ENCODE measurements at places on chromosomes 12 and 14.

GRCh38 chr12:38689704-38690103, 215.7 kb downstream of the CPNE8 start:
- no peak for DNase-seq

- no peak for DNase-seq
Measured at GRCh38 chr14:52018252-52018651, 28.9 kb downstream of the RTRAF start.

DNA sequence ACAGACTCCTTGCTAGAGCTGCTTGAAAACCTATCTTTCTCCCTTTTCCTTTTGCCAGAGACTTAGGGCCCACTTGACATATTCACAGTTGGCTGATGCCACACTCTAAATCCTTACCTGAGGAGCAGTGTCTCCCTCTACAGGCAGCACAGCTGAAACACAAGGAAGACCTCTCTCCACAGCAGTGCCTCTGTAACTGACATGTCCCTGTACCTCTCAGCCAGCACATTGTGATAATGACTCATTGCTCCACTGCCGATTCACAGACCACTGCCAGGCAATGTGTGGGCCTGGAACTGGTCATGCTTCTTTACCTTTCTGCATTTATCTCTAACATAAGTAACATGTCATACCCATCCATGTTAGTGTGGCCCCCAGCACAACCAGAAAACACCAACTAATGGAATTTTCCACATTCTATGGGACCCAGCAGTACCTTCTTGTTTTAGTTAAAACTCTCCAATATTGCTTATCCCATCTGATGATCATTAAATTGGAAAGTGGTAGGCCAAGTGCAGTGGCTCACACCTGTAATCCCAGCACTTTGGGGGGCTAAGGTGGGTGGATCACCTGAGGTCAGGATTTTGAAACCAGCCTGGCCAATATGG, 56.5 kb downstream of the GTF2A1 start:
- DNase-seq: peak; percentile 84

- no peak for DNase-seq
Measured at GRCh38 chr14:54488318-54488645, 498 bp downstream of the GMFB start.

DNA sequence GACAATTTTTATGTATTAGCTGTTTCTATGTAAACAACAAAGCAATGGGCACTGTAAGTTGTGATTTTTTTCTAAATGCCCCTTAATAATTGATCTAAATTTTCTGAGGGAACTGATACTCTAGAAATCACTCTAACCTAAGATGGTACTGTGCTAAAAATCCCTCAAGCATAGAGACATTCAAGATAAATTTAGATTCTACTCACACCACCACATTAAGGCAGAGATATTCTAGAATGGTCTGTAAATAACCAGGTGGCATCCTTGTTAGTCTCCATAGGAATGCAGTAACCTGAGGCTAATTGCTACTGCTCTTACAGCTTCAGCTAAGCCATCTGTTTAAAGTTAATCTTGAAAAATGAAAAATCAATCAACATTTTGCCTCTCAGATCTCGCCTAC, 87.3 kb downstream of the SLC41A2 start:
- DNase-seq: no peak

DNA sequence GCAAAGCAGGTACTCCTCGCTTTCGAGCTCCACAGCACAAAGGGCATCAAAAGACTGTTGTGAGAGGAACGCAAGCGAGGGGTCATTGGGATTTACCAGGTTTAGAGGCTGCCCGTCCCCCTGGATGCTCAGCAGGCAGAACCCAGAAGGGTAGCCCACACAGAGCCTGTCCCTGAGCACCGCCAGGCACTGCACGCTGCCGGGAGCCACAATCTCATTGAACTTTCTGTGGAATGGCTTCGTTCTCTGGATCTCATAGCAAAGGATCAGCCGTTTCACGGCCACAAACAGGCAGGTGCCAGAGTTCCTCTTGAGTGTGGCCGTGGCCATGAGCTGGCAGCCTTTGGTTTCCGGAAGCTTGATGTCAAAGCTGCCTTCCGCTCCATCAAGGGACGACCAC, 21.5 kb downstream of the AMN start:
- no peak for DNase-seq

- DNase-seq: no peak
Measured at GRCh38 chr12:113747017-113747416, 219.1 kb downstream of the RBM19 start.

DNA sequence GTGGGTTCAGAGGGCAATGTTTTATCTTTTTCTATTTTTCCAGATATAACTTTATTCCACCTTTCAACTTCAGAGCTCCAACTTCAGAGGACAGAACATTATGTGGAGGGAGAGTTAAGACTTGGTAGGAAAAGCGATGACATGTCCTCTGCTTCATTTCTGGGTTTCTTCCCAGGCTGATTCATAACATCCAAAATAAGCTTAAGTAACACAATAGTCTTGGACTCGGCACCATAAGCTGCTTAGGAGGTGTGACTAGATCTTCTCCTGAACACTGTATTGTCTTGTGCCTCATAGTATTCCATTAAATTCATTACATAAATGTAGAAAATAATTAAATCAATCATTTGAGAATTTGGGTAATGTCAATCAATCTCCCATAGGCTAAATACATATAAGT, 95.5 kb upstream of the PDE3A start:
- DNase-seq: no peak

GRCh38 chr14:71231521-71232393, 324.5 kb downstream of the PCNX1 start:
- peak; percentile 8 for DNase-seq

- peak; percentile 34 for DNase-seq
Measured at GRCh38 chr12:497501-498160, 37.9 kb downstream of the B4GALNT3 start.

GRCh38 chr14:22535916-22536315, 53.1 kb downstream of the DAD1 start:
- no peak for DNase-seq

DNA sequence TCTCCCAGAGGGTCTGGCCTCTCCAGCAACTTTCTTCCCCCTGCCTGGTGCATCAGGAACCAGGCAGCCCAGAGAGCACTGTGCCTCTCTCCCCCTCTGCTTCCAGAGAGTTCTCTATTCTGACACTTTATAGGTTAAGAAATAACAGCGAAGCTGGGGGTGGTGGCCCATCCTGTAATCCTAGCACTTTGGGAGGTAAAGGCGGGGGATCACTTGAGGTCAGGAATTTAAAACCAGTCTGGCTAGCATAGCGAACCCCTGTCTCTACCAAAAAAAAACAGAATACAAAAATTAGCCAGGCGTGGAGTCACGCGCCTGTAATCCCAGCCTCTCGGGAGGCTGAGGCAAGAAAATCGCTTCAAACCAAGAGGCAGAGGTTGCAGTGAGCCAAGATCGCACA, 58.3 kb downstream of the ESRRB start:
- no peak for DNase-seq

DNA sequence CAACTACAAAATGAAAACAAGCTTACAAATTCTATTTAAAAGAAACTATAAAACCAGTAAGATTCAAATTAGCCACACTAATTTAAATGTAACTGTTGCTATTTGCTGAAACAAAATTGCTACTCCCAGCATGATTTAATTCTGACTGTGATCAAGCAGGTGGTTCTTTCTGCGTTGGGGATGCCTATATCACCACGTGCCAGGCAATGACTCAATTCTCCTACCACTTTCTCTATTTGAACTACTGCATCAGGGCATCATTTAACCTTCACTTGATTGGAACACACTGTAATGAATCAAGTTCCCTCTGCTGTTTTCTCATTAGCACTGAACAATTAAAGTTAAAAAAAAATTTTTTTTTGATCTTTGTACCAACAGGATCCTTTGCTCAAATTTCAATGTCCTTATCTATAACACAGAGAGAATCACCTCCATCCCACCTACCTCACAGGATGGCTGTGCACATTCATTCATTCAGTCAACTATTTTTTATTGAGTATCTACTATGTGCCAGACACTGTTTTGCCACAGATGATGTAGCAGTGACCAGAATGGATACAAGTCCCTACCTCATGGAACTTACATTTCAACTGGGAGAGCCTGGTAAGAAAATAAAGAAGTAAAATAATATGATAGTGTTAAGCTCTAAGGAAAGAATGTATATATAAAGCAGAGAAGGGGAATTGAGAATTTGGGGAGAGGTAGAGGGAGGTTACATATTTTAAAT, 8.0 kb upstream of the ACTN1 start:
- peak; percentile 45 for DNase-seq

DNA sequence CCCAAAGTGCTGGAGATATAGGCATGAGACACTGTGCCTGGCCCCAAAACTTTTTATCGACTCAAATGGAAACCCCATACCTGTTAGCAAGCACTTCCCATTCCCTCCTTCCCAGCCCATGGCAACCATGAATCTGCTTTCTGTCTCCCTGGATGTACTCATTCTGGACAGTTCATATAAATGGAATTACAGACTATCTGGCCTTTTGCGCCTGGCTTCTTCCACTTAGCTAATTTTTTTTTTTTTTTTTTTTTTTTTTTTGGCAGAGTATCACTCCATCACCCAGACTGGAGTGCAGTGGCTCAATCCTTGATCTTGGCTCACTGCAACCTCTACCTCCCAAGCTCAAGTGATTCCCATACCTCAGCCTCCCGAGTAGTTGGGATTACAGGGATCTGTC, 134.5 kb upstream of the MED13L start:
- DNase-seq: no peak

GRCh38 chr12:115208098-115208497, 524.1 kb upstream of the TBX3 start:
- DNase-seq: no peak

- no peak for DNase-seq
Measured at GRCh38 chr12:25361511-25361910, 110.8 kb upstream of the KRAS start.

DNA sequence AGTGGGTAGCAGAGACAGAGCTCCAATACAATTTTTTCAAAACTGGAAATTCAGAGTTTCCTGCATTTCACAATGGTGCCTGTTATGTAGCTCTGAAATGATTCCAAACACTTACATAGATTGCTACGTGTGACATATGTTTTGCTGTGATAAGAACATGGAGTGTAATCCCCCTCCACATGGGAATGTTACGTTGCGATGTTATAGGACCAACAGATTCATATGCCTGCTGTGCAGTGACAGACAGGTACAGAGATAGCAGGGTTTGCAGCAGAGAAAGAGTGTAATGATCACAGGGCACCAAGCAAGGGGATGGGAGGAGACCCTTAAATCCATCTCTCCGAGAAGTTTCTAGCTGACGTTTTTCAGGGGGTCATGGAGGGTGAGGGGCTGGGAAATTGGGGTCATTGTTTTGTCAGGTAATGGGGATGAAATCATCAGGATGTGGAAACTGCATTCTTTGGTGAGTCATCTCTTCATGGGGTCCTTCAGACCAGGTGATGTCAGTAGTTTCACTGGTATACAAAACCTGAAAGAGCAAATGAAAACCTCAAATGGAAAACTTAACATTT, 76.6 kb upstream of the OSBPL8 start:
- DNase-seq: peak; percentile 68

DNA sequence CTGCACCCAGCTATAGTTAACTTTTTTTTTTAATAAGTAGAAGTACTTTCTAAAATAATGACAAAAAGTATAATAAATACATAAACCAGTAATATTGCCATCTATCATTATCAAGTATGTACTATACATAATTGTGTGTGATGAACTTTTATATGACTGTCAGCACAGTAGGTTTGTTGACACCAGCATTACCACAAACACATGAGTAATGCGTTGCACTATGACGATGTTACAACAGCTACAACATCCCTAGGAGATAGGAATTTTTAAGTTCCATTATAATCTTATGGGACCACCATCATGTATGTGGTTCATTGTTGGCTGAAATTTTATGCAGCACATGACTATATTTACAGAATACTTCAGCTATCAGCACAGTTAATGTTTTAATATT, 62.9 kb upstream of the VSX2 start:
- peak; percentile 10 for DNase-seq

- DNase-seq: peak; percentile 70
Measured at GRCh38 chr14:89973234-89973823, 17.6 kb downstream of the TDP1 start.

DNA sequence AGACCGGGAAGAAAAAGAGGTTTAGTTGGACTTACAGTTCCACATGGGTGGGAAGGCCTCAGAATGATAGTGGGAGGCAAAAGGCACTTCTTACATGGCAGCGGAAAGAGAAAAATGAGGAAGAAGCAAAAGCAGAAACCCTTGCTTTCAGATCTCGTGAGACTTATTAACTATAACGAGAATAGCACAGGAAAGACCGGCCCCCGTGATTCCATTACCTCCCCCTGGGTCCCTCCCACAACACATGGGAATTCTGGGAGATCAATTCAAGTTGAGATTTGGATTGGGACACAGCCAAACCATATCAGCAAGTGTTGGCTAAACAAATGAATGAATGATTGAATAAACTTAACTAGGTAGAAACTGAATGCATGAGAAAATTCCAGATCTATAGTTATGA, 85.3 kb upstream of the PARP11 start:
- DNase-seq: no peak

DNA sequence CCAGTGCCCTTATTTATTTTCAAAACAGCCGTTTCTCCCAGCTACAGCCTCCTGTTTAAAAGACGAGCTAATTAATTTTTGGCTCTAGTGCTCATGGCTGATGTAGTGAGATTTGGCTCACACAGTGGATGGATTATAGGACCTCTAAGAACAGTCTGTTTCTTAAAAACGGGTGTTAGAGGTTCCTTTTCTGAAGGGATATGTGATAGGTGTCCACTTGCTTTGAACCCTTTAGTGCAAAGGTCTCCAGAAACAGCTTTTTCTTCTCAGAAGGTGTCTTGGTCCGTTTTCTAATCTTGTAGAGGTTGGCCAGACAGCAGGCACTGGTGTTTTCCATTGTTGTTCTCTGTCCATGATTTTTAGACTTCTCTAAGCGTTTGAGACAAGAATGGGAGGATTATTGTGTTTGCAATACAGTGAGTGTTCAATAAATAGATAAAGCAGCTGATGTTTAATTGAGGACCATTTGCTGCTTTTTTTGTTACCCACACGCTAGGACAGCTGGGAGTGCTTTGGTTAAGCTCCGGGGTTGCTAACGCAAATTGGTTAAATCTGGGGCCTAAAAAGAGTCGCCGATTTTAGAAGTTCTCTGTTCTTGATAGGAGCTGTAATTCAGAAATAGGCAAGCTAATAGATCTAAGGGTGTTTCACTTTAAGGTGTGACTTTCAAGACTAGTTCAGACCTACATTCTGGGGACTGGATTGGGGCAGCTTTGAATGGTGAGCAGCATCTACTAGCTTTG, 1.0 kb downstream of the BORCS5 start:
- DNase-seq: peak; percentile 25

GRCh38 chr14:94025720-94026119, 420 bp upstream of the OTUB2 start:
- peak; percentile 67 for DNase-seq

- peak; percentile 88 for DNase-seq
Measured at GRCh38 chr14:33564774-33565630, 385.9 kb downstream of the EGLN3 start.

Measured in ELR (cell line).